ENCODE measurements at places on chromosomes 1 and 21. TPM values are rescaled to one million over a fixed set of nuclear protein-coding genes. Genes with fewer than 3 reads are reported as not detected.

Gene GJA4
- polyA plus RNA-seq: not detected

Gene DCST1
- not detected for polyA plus RNA-seq

Gene CHAF1B
- polyA plus RNA-seq: 4.0 TPM

Gene TADA1
- 6.6 TPM for polyA plus RNA-seq

Gene LCE1B
- not detected for polyA plus RNA-seq

Gene C1QC
- not detected for polyA plus RNA-seq

Gene GPR37L1
- polyA plus RNA-seq: not detected

Gene LHX8
- polyA plus RNA-seq: 0.05 TPM

Gene MYOC
- polyA plus RNA-seq: 0.05 TPM

Gene HORMAD1
- 0.10 TPM for polyA plus RNA-seq

Gene RAD54L
- polyA plus RNA-seq: 4.3 TPM

Gene RNF207
- 12.0 TPM for polyA plus RNA-seq

Gene FAM72D
- polyA plus RNA-seq: 0.98 TPM

Gene OR2T2
- not detected for polyA plus RNA-seq

Gene OXCT2
- 0.53 TPM for polyA plus RNA-seq

Gene ARHGEF11
- polyA plus RNA-seq: 19.5 TPM

Gene MX2
- 4.1 TPM for polyA plus RNA-seq

Gene GNL2
- polyA plus RNA-seq: 54.5 TPM

Gene TMEM79
- 2.3 TPM for polyA plus RNA-seq

Gene ST3GAL3
- 13.0 TPM for polyA plus RNA-seq

Gene TIE1
- not detected for polyA plus RNA-seq

Gene OR2T35
- polyA plus RNA-seq: not detected

Gene LRRC3
- polyA plus RNA-seq: 0.59 TPM

Gene OR6K3
- polyA plus RNA-seq: not detected
